Neural progenitor cell (in vitro differentiated cells): ENCODE measurements at places on chromosomes 1 and 21.

GRCh38 chr1:244214009-244214967, 163.2 kb downstream of the ZBTB18 start:
- peak; percentile 24 for DNase-seq

DNA sequence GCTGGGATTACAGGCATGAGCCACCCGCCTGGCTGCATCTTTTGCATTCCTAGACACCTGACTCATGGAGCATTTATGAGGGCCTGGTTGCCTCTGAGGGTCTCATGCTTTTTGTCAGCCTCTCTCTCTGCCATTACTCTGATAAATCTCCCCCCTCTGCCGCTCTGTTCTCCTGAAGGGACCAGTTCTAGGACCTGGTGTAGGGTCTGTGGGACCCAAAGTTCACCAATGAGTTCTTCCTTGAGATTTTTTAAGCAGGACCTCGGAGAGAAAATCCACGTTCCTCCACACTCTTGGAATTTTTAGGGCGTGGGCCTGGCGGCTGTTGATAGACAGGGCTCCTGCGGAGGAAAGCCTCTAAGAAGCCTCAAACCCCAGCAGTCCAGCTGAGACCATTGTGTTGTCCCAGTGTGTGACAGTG, 91.9 kb upstream of the ERRFI1 start:
- peak; percentile 39 for DNase-seq

DNA sequence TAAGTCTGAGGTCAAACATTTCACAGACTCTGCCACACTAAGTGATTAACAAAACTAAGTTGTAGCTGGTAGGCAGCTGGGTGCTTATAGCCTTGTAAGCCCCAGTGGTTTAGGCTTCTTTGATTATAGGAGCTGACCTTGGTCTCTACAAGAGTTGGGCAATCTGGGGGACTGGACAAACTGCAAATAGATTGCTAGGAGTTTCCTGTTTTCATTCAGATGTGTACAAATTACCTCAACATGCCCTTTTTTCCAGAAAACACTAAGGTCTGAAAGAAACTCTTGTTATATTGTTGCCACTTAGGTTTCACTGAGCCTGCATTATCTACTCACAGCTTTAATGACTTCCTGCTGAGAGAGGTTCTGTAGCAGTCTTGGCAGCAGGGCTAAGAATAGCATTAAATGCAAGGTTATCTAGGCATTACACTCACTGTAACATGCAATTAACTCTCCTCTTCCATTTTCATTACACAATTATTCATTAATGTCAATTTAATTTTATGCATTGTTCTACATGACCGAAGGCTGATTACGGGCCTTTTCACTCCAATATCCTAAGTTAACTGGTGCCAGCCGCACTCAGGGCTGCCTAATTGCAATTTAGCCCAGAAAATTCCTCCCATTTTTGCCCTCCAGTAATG, 314.0 kb downstream of the LMO4 start:
- peak; percentile 74 for DNase-seq

DNA sequence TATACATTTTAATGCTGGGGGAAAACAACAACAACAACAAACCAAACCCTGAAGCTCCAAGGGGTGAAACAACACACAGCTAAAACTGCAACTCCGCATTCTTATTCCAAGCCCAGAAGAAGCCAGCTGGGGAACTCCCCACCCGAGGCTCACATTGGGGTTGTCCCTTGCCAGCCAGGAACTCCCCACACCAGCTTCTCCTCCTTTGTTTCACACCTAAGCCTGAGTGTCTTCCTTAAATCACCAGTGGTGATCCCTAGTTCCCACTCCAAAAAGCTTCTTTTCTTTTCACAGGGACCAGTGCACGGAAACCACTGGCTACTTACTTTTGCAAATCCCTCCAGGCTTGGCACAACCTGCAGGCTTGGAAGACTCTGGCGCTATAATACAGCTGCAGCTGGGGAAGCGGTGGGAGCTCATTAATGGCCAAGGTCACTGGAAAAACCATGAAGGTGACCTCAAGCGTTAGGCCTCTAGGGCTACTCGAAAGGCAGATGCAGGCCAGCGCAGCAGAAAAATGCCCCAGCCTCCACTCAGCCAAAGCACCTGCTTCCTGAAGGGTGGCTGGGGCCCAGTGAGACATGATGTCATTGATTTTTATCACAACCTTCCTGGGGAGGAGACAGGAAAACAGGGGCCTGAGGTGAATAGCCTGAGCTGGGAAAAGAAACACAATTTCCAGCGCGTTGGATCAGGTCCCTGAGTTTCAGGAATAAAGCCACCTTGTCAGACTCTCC, 40.1 kb downstream of the TLR5 start:
- DNase-seq: no peak

DNA sequence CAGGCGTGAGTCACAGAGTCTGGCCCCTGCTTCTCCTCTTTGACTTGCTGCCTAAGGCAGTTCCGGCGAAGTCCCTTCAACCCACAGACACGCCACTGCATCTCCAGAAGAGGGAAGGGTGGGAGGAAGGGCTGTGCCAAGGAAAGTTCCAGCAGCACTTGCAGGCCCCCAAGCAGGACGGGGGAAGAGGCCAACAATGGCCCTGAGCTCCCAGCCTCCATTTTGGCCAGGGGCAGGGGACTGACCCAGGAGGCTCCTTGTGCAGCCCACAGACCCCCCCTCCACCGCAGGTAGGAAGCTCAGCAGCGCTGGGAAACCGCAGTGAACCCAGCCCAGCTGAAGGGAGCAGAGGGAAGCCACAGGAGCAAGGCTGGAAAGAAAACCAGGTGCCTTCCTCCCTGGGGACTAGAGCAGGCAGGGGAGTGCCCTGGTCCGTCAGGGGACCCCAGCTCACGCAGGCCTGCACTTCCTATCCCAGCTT, 35.4 kb downstream of the ACOT7 start:
- DNase-seq: no peak

DNA sequence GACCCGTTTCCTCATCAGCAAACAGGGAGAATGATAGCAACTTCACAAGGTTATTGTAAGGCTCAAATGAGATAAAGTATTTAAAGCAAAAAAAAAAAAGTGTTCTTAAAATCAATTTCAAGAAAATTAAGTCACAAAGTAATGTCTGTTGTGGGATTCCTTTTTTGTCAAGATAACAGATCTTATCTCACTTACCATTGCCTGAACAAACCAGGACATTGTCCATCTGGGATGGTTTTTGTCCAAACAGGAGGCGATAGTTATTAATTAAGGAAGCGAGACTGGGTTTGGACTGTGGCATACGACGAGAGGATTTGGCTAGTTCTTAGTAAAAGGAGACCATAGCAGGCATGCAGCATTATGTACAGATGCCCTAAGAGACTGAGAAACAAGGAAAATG, 458.4 kb downstream of the SMYD3 start:
- no peak for DNase-seq

DNA sequence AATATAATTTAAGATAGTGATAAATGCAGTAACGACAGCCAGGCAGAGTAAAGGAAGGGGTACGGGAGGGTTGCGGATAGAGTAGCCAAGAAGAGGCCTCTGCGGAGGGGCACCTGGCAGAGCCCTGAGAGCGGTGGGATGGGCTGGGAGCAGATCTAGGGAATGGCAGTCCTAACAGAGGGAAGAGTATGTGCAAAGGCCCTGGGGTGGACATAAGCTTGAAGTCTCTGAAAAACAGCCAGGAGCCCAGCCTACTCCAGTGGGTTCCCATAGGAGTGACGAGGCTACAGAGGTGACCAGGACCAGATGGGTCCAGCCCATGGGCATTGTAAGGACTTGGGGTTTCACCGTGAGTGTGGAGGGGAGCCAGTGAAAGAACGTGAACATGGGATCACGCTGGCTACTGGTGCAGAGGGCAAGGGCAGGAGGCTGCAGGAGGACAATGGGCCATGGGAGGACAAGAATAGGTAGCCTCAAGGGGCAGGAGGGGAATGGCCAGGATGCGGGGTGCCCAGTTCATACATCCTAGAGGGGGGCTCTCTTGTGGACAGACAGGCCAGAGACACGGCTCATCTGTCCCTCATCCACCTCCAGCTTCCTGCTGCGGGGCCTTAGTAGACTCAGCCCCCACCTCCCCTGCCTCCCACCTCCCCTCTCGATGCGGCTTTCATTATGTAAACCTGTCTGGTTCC, 185.7 kb upstream of the VAMP3 start:
- DNase-seq: no peak

DNA sequence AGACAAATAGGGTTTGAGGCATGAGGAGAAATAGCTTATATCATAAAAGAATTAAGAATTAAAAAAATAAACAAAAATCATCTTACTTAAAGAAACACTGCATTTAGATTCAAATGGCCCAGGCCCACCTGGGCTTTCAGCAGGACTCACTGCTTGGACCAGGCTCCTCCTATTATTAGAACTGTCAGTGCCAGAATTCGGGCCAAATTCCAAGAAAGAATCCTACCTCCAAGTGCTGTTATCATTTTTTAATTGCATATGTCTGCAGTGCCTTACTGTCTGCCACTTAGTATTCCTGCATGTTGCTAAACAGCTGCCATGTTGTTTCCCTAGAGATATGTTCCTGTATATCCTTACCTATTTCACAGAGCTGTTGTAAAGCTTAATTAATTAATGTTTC, 112.0 kb downstream of the BARHL2 start:
- DNase-seq: no peak

DNA sequence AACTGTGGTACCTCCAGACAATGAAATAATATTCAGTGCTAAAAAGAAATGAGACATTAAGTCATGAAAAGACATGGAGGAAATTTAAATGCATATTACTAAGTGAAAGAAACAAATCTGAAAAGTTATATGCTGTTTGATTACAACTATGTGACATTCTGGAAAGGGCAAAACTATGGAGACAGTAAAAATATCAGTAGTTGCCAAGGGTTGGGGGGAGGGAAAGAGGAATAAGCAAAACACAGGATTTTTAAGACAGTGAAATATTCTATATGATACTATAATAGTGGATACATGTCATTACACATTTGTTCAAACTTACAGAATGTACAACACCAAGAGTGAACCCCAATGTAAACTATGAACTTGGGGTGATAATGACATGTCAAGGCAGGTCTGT, 38.2 kb upstream of the PKN2 start:
- DNase-seq: no peak

- no peak for DNase-seq
These were observed 7.3 kb downstream of the GJA5 start for GRCh38 chr1:147753081-147753480.

- no peak for DNase-seq
These were observed 9.1 kb upstream of the AADACL4 start for GRCh38 chr1:12634696-12635202.

GRCh38 chr1:151606384-151606783, 5.5 kb upstream of the SNX27 start:
- DNase-seq: no peak

DNA sequence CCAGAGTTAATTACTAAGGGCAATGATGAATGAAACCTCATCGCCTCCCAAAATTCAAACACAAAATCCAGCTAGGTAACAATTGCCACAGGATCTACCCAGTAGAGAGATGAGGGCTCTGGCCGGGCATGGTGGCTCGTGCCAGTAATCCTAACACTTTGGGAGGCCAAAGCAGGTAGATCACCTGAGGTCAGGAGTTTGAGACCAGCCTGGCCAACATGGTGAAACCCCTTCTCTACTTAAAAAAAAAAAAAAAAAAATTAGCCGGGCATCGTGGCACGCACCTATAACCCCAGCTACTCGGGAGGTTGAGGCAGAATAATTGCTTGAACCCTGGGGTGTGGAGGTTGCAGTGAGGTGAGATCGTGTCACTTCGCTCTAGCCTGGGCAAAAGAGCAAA, 15.8 kb downstream of the CD2 start:
- no peak for DNase-seq

DNA sequence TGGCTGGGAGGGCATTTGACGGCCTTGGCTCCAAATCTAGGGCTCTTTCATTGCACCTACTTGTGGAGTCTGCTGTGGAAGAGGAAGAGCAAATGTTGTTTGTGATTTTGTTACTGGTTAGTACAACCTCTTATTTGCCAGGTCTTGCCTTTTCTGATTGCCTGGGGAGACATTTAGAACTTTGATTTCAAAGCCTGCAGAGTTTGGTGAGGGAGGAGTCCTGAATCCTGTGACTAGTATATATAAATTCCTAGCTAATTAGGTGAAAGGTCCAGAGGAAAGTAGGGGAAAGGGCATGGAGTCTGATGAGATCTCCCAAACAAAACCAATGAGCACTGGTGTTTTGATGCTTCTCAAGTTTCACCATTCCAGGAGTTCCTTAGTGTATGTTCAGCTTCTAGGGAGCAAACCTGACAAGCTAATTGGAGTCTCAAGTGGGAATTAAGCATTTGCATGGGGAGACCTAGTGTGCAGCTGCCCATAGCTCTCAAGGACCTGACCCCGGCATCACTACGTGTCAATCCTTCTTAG, 5.1 kb upstream of the HMGCS2 start:
- DNase-seq: peak; percentile 89

- DNase-seq: no peak
These were observed 276.5 kb downstream of the PLPP3 start for GRCh38 chr1:56302878-56303277.

GRCh38 chr21:45295576-45296365, 8.1 kb upstream of the POFUT2 start:
- DNase-seq: no peak

DNA sequence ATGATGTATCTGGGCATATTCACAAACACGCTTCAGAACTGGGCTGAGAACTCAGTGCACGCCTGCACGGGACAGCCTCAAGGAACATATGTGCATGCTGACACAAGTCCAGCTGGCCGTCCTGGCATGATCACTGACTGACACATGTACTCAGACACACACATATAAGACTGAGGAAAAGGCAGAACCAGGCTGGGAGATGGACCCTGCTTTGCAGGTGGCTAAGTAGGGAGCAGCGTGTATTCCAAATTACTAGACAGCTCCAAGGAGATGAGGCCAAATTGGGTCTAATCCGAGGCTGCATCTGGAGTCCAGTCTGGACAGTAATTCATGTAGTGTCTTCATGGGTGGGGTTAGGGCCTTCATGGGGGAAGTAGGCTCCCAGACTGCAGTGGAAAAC, 41.4 kb upstream of the GJB5 start:
- no peak for DNase-seq

GRCh38 chr1:16438516-16438915, 1.3 kb upstream of the SPATA21 start:
- no peak for DNase-seq

- DNase-seq: no peak
These were observed 34.6 kb upstream of the UHMK1 start for GRCh38 chr1:162463021-162463420.

DNA sequence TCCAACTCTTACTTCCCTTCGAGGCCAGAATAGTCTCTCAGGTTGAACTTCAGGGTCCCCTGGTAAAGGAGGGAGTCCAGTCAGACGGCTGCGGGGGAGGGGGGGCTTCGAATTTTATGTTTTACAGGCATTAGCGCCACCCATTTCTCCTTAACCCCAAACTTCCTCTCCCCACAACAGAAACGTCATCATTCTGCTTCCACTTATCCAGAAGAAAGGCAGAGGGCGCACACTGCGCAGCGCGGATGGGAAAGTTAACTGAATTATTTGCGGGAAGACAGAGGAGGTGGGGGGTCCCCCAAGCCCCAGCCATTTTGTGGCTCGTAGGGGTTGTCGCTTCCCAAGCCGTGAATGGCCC, 529 bp upstream of the PRMT2 start:
- peak; percentile 86 for DNase-seq

GRCh38 chr21:26082549-26082948, 88.0 kb downstream of the APP start:
- peak; percentile 28 for DNase-seq
